Activated CD4-positive, alpha-beta T cell treated with anti-CD3 and anti-CD28 coated beads for 36 hours (primary cell): ENCODE measurements at places on chromosomes 5 and 9.

DNA sequence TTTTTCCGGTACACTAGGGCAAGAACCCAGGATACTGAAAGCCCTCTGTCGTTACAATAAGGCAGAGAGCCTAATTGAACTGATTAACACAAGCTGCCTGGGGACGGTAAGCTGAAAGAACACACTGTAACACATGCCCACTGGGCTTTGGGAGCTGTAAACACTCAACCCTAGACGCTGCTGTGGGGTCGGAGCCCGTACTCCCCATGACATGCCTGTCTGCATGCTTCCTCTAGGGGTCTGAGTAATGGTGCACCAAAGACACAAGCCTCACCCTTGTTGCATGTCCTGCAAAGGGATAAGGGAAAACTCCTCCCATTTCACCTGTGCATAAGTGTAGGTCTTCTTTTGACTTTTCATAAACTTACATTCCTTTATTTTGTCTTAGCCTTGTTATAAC lies 194.0 kb downstream of the FBXL7 start:
- H3K27me3 ChIP-seq, result no peaks in the 10 kb centered on the region
- no peaks in the 10 kb centered on the region for H3K36me3 ChIP-seq
- no peak for DNase-seq
- no peak overlapping the region for H3K27ac ChIP-seq
- H3K4me3 ChIP-seq, result no peak overlapping the region

GRCh38 chr9:121604654-121605053 lies 46.8 kb upstream of the DAB2IP start:
- H3K4me1 ChIP-seq, result peaks cover 2% of the 10 kb centered on the region
- no peaks in the 10 kb centered on the region for H3K36me3 ChIP-seq
- peaks cover 40% of the 10 kb centered on the region for H3K27me3 ChIP-seq
- no peak overlapping the region for H3K27ac ChIP-seq
- no peak overlapping the region for H3K4me3 ChIP-seq

- peaks cover 22% of the 10 kb centered on the region for H3K36me3 ChIP-seq
- peak; percentile 64 for DNase-seq
- no peaks in the 10 kb centered on the region for H3K27me3 ChIP-seq
- H3K27ac ChIP-seq, result peak overlapping the region; percentile 100
- peaks cover 85% of the 10 kb centered on the region for H3K4me1 ChIP-seq
Observed at GRCh38 chr9:120891884-120892747, 15.1 kb upstream of the PHF19 start.

DNA sequence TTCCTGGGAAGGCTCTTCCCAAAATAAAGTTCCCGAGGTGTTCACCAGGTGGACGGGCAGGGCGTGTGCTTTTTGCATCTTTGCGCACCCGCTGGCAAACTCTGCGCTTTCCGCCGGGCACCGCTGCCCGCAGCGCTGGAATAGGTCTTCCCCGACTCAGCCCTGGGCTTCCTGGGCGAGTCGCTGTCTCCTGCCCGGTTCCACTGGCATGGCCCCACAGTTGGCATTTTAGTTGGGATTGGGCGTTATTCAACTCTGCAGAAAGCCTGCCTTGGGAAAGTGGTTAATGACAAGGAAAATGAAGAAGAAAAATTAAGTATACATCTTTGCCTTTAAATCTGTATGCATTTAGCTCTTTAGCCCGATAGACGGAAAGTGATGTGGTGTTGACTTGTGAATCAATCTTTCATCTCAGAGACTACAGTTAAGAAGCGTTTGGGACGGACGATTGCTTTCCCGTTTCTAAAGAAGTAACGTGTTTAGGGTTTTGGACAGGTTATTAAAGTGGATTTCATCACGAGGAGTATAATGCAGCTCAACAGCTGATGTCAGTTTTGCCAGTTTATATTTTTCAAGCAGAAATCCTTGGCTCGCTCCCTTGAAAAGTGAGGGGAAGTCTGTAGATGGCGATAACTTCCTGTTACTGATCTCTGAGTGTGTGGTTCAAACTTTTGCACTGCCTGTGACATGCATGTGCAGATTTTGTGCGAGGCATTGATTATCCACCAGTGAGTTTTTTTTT lies 946 bp downstream of the ADCY2 start:
- DNase-seq, result no peak
- peaks cover 4% of the 10 kb centered on the region for H3K4me1 ChIP-seq
- H3K27me3 ChIP-seq, result peaks cover 35% of the 10 kb centered on the region
- H3K4me3 ChIP-seq, result no peak overlapping the region

GRCh38 chr9:99531313-99531712 lies 290.4 kb upstream of the NR4A3 start:
- H3K27me3 ChIP-seq, result peaks cover 7% of the 10 kb centered on the region
- H3K4me1 ChIP-seq, result no peaks in the 10 kb centered on the region
- H3K4me3 ChIP-seq, result no peak overlapping the region
- no peak overlapping the region for H3K27ac ChIP-seq
- no peak for DNase-seq

DNA sequence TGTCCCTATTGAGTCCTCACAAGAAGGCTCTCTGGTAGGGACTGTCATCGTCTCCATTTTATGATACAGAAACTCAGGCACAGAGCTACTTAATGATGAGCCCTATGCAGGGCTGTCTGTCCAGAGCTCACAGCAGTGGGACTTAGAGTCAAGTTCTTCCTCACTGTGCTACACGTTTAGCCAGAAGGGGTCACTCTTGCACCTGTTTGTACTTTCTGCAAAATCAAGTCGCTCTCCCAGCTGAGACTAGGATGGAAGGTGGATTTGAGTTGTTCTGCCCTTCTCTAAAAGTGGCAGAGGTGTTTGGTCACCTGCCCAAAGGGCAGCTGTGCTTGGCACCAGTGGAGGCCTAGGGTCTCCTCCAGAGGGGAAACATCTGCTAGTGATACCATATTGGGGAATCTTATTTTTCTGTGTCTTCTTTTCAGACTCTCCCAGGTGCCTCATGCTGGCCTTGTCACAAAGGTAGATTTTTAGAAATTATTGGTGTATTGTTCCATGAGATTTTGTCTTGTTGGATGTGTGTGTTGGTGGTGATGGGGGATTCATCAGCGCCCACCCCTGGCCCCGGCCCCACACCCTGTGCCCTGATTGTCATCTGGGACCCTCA lies 104.2 kb downstream of the PPARGC1B start:
- H3K36me3 ChIP-seq, result peaks cover 5% of the 10 kb centered on the region
- H3K4me3 ChIP-seq, result no peak overlapping the region
- peaks cover 5% of the 10 kb centered on the region for H3K4me1 ChIP-seq

DNA sequence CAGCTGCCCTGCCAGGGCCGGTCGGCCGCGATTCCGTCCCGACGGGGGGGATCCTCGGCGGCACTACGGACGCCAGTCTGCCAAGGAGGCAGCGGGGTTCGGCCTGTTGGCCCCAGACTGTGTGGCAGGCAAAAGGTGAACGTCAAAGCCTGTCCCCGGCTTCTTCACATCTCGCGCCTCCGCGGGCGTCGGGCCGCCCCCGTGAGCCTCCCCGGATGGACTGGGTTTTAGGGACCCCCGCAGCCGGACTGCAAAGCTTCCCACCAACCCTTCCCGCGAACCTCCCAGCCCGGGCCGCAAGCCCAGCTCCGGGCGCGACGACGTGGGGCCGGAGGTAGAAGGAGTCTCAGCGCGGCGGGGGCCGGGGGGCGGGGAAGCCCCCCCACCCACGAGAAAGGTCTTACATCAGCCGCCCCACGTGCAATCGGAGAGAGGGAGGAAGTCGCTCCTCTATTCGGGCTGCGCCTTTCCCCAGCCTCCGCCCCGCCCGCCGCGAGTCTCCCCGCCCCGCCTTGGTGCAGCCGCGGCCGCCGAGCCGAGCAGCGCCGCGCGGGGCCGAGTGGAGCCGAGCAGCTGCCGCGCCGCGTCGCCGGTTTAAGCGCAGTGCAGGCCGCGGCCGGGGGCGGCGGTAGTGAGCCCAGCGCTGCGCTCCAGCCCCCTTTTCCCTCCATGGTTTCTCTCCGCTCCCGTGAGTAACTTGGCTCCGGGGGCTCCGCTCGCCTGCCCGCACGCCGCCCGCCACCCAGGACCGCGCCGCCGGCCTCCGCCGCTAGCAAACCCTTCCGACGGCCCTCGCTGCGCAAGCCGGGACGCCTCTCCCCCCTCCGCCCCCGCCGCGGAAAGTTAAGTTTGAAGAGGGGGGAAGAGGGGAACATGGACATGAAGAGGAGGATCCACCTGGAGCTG lies at the start of gene ANP32B:
ANP32B (plus strand) TSS at position 659 of the 906 bp plus-strand sequence; CDS start at position 874, 215 bp downstream.
- H3K4me3 ChIP-seq, result peak within 1 kb of the TSS; percentile 81
- DNase-seq, result peak; percentile 98
- H3K36me3 ChIP-seq, result peaks cover 19% of the 10 kb centered on the region
- H3K27me3 ChIP-seq, result no peaks in the 10 kb centered on the region
- peaks cover 49% of the 10 kb centered on the region for H3K4me1 ChIP-seq

DNA sequence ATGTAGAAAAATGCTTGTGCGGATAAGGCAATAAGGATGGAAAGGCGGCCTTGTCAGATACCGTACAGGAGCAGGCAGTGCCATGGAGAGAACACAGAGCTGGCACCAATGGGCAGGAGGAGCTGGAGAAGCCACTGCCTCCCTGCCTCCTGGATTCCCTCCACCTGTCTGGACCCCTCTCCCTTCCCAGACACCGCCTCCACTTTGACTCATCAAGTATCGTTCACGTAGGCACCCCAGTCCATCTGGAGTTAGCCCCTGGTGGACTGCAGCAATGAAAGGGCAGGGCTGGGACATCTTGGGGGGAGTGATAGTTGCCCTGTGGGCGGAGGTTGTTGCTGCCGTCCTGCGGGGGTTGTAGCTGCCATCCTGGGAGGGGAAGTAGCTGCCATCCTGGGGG lies 232.0 kb downstream of the ROR2 start:
- no peak overlapping the region for H3K27ac ChIP-seq
- no peaks in the 10 kb centered on the region for H3K4me1 ChIP-seq
- H3K27me3 ChIP-seq, result peaks cover 54% of the 10 kb centered on the region
- no peak overlapping the region for H3K4me3 ChIP-seq
- DNase-seq, result no peak

- DNase-seq, result no peak
- no peak overlapping the region for H3K27ac ChIP-seq
- no peaks in the 10 kb centered on the region for H3K27me3 ChIP-seq
- H3K36me3 ChIP-seq, result peaks cover 4% of the 10 kb centered on the region
- peaks cover 5% of the 10 kb centered on the region for H3K4me1 ChIP-seq
Observed at GRCh38 chr9:131884222-131884621, 144.3 kb upstream of the RAPGEF1 start.
